ENCODE measurements at places on chromosomes 3 and 15. TPM values are rescaled to one million over a fixed set of nuclear protein-coding genes. Genes with fewer than 3 reads are reported as not detected.

Gene ITPKA
- 0.25 TPM for total RNA-seq

Gene CRABP1
- not detected for total RNA-seq

Gene ALDH1A3
- total RNA-seq, result 33.9 TPM

Gene TMC3
- total RNA-seq, result not detected

Gene EOMES
- not detected for total RNA-seq

Gene GHRL
- total RNA-seq, result 0.51 TPM

Gene DPPA2
- total RNA-seq, result not detected

Gene BBS4
- total RNA-seq, result 6.8 TPM

Gene MUC4
- not detected for total RNA-seq

Gene CYP1A2
- under 0.01 TPM for total RNA-seq

Gene MCTP2
- total RNA-seq, result 6.8 TPM

Gene IGSF11
- total RNA-seq, result 0.13 TPM

Gene CCDC39
- under 0.01 TPM for total RNA-seq

Gene GCSAM
- total RNA-seq, result not detected

Gene PPP4R2
- total RNA-seq, result 43.8 TPM

Gene ATP13A5
- not detected for total RNA-seq

Gene NR1I2
- not detected for total RNA-seq
